Adipocyte (in vitro differentiated cells): ENCODE measurements at places on chromosomes 3 and 15.

DNA sequence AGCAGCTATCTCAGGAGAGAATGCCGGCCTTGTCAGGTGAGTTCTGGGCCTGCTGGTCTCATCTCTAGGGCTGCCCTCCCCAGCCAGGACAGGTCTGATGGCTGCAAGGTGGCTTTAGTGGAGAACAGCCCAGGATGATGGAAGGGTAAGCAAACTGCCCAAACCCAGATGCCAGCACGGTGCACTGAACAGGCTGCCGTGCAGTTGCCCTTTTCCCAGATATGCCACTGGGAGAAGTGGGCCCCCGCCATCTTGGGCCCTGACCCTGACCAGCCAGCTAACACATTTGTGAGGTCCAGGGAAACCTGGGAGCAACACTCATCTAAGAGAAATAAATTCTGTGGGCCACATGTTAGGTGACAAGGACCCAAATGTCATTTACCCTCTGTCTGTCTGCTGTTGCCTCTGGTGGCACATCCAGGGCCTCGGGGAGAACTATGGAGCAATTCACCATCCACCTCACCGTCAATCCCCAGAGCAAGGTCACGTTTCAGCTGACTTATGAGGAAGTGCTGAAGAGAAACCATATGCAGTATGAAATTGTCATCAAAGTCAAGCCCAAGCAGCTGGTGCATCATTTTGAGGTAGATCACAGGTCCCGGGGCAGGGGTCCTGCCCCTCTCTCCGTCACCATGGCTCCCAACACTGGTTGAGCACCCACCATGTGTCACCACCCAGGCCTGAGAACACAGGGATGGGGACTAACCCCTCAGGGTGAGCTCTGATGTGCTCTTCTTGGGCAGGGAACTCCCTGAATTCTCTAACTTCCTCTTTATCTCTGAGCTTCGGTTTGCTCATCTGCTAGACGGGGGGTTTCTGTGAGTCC, 1.8 kb downstream of the ITIH1 start:
- no peak for DNase-seq

DNA sequence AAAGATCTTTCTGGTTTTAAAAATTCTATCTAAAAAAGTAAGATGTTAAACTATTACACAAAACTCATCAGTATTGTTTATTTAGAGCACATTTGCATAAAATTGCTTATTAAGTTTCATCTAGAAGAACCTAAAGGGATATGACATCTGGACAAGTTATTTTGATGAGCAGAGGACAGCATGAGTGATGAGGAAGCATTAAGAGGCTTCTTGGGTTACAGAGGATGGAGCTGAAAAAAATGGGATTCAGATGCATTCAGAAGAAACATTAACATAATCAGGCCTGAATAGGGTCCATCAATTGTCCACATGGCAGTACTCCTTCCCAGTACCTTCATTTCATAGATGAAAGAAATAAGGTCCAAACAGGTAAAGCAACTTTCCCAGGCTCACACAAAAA, 41.6 kb downstream of the IMPG2 start:
- no peak for DNase-seq

DNA sequence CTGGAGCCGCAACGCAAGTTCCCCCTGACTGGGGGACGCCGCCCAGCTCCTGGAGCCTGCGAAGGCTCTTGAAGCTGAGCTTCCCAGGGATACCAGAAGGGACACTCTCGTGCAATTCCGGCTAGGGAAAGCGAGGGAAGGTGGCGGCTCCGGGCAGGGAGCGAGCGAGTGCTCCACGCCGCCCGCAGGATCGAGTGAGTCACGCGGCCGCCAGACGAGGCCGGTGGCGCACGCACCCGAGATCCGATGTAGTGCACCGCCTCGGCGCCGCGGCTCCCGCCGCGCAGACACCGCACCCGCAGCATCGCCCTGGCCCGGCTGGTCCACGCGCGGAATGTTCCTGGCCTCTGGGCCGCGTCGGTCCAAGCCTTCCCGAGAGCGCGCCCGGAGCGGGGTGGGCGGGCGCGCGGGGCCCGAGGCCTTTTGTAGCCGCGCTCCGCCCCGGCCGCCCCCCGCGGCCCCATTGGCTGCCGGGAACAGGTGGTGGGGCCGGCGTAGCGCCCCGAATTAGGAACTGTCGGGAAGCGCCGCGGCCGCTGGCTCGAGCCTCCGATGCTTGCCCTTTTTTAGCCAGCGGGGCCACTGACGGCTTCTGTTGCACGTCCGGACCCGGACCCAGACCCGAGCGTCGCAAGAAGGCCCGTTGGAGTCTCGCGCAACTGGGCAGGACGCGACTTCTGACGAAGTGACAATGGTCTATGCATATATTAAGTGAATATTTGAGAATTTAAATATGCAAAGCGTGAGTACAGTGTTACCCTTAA, at the start of gene GATM:
GATM (minus strand) TSS at position 396 of the 764 bp plus-strand sequence; CDS start at position 305, 91 bp downstream.
- DNase-seq = peak; percentile 91

DNA sequence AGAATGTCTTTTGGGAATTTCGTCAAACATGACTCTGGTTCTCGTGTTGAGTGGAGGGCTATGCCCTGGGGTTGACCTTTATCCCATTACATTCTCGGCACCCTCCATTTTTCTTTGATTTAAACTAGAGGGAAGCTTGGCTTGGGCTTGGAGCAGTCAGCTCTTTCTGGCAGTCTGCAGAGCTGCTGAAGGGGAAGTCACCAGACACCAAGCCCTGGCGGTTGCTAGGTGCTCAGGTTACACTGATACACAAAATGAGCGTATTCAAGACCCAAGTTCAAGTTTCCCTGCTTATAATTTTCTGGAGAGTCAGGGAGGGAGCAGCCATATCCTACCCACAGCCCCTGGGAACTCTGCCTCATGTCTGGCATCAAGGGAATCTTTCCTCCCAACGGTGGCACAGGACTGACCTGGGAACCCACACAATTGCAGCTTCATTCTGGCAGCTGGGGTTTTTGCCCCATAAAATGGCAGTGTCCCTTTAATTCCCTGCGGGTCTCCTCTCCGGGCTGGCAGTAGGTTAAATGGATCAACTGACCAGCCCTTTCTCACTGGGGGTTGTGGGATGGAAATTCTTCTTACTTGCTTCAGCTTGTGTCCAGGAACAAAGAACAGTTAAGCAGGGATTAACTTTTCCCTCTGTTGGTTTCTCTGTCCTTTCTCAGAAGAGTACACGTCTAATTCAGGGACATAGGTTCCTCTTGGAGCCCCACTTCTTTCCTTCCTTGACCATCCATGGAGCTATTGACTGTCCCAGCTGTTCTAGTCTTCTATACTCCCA, 110.0 kb upstream of the DLG1 start:
- DNase-seq = peak; percentile 28

DNA sequence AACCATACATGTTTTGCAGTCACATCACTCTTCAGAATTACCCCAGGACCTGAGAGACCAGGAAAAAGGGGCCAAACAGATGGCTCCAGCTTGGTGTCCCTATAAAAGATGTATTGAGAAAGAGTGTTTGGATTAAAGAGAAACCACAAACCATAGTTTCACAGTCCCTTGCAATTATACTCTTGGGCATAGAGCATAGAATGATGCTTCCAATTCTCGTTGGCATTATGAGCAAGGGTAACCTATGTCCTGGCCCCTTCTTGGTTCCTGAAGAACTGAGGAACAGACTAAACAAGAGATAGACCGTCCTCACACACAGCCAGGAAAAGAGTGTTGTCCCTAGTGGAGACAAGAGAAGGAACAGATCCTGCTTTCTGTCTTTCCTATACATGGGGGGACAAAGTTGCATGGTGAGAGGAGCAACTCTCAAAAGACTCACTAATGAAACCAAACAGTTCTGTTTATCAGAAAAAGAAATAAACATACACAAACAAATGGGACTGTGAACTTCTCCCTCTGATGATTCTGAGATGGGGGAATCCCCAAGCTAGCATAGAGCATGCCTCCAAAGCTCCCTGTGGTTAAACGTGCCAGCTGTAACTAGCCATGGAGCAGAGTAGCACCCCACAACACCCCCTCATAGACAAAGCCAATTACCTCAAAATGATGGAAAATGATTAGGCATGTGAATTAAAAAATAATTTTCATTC, 908.6 kb downstream of the NTRK3 start:
- DNase-seq = no peak

DNA sequence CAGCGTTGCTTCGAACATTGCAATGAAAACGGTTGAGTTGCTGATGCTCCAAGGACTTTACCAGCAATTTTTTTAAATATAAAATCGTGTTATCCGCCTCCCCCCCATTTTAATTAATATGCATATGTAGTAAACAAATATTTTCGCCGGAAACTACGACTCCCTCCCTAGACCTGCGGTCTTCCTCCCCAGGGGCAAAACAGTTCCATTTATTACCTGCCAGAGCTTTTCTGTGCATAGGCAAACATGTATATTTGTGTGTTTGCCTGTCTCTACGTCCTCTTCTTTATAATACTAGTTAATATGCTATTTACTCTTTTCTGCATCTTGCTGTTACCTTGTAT, 593 bp upstream of the RSL24D1 start:
- no peak for DNase-seq

GRCh38 chr15:74417225-74417624, 16.5 kb downstream of the SEMA7A start:
- DNase-seq = no peak

DNA sequence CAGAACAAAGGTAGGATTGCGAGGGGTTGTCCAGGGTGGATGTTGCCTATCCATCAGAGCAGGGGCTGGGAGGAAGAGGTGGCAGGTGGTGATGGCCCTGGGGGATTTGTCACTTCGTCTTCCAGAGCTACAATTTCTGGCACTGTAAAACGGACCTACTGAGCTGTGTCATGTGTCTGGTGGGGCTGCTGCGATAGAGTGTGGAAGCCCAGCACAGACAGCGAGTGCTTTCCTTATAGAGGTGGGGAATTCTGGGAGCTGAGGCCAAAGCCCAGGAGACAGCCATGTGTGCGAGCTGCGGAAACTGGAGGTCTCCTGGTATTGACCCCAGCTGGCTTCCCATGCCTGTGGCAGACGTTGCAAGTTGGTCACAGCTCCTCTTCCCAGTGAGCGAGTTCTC, 61.2 kb upstream of the SEC22A start:
- DNase-seq = no peak

DNA sequence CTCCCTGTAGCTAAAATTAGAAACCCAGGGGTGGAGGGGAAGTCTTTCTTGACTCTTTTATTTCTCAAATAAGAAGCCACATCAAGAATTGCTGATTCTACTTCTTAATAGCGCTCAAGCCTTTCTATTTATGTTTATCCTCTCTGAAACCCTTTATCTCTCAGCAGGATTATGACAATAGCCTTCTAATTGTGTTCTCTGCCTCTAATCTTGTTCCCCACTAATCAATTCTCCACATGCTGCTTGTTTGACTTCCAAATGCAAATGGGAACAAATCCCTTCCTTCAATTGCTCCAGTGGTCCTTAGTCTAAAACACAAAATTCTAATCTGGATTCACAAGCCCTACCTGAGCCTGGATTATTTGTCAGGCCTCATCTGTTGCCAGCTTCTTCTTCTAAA, 43.7 kb upstream of the CFAP20DC start:
- no peak for DNase-seq

GRCh38 chr15:34682674-34683073, 72.1 kb downstream of the GJD2 start:
- no peak for DNase-seq

DNA sequence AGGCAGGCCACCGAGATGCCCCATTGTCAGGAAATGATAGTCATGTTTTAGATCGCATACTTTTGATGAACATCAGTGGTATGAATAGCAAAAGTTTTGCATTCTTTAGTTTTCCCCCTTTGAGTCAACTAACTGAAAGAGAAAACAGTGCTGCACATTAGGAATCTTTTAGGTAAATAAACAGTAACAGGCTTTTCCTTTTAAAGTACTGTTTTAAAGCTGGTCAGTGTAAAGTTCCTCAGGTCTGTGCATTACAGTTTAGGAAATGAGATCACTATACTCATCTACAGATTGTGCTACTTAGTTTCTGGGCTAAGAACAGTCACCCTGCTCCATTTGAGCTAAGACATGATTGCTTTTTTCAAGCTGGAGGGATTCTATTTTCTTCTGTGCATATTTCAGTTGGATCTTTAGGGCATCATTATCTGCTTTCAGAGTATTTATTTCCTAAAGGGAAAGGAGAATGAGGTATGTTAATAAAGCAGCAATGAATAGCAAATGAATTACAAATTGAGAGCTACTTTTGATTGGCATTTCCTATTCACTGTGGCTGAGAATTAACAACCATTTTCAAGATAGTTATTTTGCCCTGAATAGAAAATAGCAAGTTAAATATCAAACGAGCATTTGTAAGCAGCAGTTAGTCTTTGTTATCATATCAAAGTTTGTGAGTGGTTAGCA, 36.5 kb downstream of the FAM98B start:
- DNase-seq = peak; percentile 61

- peak; percentile 24 for DNase-seq
Measured at GRCh38 chr3:47047673-47048072, 68.2 kb downstream of the NBEAL2 start.

DNA sequence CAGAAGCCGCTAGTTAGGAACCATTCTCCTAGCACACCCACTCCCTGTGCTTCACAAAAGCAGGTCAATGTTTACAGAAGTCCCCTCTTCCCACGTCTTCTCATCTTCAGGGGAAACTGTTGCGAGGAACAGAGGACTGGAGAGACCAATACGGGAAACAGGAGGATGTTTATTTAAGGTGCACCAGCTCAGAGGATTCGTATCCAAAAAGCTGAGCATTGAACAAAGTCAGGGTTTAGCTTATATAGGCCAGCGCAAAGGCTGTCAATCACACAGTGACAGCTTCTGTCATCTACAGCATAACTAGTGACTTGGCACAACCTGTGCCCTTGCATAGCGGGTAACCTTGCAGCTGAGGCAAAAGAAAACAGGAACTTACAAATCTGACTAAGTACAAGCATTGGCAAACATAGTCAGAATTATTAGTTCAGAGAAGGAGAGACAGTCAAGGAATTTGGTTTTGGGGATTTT, 61.3 kb downstream of the ZDHHC19 start:
- DNase-seq = no peak

DNA sequence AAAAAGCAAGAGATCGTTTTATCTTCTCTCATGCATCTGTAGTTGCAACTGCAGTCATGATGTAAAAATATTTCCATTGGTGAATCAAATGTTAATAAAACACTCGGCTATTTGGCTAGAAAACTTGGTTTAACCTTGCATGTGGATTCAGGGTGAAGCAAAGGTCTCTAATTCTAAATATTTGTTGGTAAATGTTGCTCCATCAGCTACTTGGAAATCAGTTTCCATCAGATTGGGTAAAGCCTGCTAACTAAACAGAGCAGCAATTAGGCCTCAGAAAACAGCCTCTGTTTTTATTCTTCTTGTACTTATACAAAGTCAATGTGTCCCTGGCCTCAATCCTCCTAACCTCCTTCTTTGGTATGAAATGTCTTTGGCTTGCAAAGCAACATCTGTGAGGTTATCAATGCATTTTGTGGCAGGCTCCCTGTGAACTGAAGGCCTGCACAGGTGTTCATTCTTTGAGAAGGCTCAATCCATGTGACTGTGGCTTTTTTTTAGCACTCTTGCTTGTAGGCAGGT, 312.3 kb downstream of the WDR72 start:
- no peak for DNase-seq

DNA sequence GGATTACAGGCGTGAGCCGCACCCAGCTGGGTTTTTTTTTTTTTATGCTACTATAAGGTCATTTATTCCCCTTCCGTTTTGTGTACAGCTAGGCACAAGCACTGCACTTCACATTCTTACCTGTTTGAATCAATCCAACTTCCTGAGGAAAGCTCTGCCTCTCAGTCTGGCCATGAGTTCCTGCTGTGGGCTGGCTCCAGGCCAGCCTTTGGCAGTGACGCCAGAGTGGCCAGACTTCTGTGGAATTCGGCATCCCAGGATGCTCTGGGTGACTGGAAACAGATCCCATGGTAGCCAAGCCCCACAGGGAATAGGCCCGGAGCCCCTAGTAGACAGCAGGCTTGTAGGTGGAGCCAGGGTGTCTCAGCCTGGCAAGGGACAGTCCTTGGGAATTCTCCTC, 21.5 kb upstream of the TIMP4 start:
- DNase-seq = peak; percentile 29
